ENCODE measurements at places on chromosomes 7 and 10.
A peak's percentile ranks its signal among the peaks of the same experiment; 100 is the strongest.

DNA sequence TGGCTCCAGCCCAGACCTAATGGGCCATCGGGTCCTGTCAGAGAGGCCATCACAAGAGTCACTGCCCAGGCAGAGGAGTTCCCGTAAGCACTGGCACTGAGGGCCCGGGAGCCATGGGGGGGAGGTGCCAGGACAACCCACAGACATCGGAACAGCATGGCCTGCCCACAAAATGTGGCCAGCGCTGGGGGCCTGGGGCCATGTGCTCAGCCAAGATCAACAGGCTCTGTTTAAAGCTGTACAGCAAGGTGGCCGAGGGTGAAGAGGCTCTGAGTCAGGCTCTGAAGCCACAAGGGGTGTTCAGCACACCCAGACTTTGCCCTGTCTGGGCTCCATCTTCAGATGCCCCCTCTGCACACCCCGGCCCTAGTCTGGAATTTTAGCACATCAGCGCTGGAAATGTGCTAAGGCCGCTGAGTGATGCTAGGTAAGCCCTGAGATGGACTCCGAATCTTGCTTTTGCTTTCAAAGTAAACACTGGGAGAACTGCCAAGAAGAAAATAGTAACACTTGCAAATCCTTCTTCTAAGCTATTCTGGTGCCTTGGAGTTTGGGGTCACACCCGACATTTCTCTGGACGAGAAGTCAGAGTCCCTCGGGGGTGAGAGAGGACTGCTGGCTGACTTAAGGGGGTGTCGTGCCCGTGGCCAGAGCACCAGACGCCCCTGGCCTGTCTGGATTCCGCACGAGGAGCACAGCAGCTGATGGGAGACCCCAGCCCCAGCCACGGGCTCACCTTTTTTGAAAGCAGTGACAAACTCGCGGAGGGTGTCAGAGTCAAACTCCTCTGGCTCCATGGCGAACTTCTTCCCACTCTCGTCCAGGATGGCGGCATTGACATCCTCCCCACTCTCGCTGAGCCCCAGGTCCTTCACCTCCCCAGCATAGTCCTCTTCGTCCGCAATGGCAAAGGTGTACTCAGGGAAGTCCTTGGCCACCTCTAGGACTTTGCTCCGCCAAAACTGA lies 23.6 kb downstream of the PDIA4 start:
- no peak for DNase-seq

GRCh38 chr7:67470256-67470751 lies 473.7 kb downstream of the TYW1 start:
- DNase-seq, result no peak

DNA sequence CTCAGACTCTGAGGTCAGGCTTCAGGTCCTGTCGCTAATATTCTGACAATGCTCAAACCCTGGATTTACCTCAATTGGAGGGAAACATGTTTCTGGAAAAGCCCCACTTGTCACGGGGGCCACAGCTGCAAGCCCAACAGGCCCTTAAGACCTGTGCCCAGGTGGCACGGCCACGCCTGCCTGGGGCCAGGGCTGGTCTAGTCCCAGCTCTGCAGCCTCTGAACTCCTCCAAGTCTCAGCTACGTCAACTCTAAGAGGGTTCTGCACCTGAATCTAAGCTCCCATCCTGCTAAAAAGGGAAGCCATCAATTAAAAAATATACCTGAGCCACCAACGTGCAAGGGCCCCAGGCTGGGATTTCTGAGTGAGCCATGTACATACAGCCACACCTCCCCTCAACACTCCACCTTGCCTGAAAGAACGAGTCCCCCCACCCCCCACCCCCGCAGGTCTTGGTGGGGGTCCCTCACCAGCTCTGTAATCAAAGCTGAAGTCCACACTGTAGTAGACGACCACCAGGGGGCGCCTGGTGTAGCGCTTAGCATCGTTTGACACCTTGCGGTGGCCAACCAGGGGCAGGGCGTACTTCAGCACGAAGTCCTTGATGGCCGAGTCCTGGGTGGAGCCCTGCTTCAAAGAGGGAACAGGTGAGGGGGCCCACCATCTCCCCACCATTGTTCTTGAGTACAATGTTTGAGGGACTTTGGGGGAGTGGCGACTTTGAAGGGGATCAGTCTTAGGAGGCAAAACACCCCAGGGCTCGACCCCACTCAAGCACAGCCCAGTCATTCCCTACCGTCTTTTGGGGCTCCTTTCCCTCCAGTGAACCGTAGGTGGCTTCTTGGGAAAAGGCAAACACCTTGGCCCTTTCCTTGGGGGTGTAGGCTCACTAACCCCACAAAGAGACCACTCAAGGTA lies 22.6 kb downstream of the PDIA4 start:
- DNase-seq, result peak; percentile 81

DNA sequence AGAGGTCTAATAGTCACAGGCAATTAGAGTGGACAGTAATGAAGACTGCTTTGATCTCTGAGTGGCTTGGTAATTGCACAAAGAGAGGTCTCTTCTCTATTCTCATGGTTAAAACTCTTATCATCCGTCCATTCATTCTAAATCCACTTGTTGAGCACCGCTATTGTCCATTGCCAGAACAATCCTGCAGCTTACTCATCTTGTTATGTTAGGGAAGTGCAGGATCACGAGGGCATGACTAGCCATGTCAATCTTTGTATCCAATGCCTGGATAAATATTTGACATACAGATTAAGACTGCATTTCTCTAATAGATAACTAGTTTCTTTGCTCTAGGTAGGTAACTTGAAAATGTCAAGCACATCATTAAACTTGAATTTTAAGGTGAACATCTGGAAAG lies 14.9 kb downstream of the SFTPD start:
- no peak for DNase-seq

DNA sequence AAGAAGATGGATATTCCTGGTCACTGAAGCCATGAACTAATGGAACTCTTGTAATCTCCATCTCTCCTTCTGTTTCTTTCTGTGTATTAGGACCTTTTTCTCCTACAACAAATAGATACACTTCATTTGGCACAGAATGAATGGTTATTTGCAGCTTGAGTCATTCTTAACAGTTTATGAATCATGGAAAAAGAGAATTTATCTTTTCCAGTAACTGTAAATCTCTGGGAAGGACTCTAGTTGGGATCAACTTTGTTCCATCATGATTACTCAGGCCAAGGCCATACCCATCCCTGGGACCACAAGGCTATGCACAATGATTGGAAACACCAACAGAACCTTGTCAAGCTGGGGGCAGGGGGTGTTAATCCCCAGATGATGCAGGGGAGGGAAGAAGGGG lies 36.1 kb upstream of the MDFIC start:
- no peak for DNase-seq

- DNase-seq, result peak; percentile 51
These were observed 64.4 kb downstream of the BPGM start for GRCh38 chr7:134710854-134711624.

DNA sequence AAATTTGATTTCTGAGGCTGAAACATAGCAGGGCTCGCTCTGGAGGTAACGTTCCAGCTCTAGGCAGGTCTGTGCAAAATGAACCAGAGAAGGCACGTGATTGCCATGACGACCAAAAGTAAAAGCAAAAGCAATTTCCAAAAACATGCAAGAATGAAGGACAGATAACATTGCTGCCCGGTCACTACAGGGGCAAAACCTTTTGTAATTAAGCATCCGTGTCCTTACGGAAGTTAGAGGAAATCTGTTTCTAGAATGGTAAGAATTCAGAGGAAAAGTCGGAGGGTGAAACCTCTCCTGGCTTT lies 2.9 kb downstream of the KLF6 start:
- no peak for DNase-seq

GRCh38 chr7:115840702-115841101 lies 189.9 kb downstream of the TFEC start:
- DNase-seq, result no peak

- no peak for DNase-seq
These were observed 238.9 kb downstream of the CACNA2D1 start for GRCh38 chr7:82204694-82205093.

GRCh38 chr10:2972810-2973209 lies 94.5 kb upstream of the PFKP start:
- no peak for DNase-seq

- no peak for DNase-seq
These were observed 7.7 kb downstream of the PNLIP start for GRCh38 chr10:116553378-116553980.

- no peak for DNase-seq
These were observed 404.7 kb upstream of the PODXL start for GRCh38 chr7:131961054-131961680.

DNA sequence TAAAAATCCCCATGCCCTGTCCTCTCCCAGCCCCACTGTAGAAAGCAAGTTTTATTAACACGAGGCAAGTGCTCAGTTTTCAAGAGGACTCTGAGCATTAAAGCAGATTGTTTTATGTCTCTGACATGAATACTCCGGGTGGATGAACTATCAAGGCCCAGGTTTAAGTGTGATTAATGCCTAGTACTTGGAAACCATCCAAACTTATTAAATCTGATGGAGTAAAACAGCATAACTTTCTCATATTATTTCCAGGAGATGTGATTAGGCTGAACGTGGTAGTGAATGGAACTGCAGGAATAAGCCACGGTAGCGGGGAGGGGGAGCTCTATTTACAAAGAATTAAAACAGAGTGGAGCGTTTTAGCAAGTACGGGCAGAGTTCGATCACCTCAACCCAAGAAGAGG lies 144.2 kb upstream of the RNF32 start:
- no peak for DNase-seq

DNA sequence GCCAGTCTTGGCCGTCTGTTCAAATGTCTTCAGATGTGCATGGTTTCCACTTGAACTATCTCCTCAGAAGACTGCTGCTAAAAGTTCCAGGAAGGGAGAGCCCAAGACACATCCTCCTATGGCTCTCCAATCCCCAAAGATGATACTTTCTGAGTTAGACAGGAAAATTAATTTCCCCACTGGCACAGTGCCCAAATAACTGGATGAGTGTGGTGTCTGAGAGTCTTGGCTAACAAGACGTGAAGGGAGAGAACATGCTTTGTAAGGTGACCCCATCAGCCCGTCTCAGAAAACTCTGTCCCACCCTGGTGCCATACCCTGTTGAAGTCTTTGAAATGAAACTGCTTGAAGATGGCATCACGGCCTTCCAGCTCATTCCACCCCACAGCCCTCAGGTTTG lies 2.9 kb downstream of the PCBD1 start:
- DNase-seq, result no peak

GRCh38 chr7:46449743-46450142 lies 528.7 kb upstream of the IGFBP3 start:
- DNase-seq, result no peak

- no peak for DNase-seq
These were observed 154.7 kb upstream of the ZMIZ1 start for GRCh38 chr10:78914060-78914378.

DNA sequence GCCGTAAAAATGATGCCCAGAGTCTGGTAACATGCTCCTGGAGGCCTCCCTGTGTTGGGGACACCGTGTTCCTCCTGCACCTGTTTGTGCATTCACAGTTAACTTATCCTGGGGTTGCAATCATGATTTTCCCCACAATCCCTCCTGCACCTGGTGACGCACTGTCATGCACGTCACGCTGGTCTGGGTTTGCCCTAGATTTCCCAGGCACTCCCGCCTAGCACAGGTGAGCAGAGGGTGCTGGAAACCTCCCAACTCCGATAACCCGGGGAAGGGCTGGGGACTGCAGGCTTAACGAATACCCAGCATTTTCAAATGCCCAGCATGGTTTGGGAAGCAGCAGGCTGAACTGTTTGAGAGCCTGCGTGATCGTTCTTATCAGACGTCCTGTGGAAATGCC lies 427.1 kb downstream of the TCERG1L start:
- DNase-seq, result no peak

DNA sequence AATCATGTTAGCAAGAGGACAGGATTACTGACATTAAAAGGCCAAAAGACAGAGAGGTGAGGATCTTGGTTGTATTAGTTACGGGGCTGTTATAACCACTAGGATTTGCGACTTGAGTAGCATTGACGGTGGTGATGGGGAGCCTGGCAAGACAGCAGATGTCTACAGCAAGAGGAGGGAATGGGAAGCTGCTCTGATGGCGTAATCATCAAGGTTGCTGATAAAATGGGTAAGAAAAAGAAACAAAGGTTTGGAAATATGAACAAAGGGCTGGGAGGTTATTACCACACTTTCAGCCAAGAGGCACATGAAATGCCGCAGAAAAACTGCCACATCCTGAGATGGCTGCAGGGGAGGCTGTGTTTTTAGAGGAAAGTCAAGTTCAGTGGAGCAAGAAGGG lies 33.9 kb downstream of the TMEM229A start:
- no peak for DNase-seq

DNA sequence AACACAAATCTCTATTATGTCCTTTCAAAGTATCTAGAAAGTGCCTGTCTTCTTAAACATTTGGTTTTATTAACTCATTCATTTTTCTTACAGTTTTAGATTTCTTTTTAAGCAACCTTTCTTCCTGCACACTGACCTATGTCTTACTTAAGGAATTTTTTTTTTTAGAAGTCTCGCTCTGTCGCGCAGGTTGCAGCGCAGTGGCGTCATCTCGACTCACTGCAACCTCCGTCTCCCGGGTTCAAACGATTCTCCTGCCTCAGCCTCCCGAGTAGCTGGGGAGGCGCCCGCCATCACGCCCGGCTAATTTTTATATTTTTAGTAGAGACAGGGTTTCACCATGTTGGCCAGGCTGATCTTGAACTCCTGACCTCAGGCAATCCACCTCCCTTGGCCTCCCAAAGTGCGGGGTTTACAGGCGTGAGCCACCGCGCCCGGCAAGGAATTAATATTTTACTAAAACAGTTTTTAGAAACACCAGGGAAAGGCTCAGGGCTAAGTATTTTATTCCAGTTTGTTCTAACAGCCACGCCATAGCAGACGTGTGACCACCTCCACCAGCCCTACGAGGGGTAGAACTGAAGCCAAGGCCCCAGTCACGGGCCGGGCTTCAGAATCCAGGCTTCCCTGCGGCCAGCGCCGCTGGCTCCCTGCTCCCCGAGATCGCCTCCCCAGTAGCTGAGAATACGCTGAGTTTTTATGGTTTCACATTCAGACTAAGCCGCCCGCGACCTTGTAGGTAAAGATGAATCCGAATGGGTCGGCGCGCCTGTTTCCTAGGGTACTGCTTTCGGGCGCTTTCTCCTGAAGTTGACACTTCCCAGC lies 941 bp upstream of the LUC7L2 start:
- peak; percentile 45 for DNase-seq

GRCh38 chr10:70694418-70695141 lies 22.3 kb downstream of the ADAMTS14 start:
- no peak for DNase-seq

DNA sequence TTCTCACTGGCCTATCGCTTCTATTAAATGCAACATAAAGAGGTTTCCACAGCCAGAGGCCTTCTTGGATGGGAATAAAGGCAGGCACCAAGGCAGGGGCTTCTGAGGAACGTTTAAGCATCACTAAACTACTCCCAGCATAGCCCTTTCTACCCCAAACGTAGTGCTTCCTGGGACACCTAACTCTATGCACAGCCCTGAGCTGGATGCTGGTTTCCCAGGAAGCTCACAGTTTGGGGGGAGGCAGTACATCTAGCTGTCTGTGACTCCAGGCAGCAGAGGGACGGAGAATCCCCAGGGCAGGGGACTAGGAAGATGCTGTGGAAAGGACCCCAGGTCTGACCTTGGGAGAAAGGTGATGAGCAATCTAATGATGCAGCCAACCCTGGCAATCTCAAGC lies 192.8 kb upstream of the ZMIZ1 start:
- no peak for DNase-seq

GRCh38 chr10:77308084-77308732 lies 329.4 kb downstream of the KCNMA1 start:
- DNase-seq, result no peak

GRCh38 chr10:3482200-3482993 lies 302.6 kb downstream of the KLF6 start:
- no peak for DNase-seq

GRCh38 chr10:32982293-32982709 lies 24.3 kb upstream of the ITGB1 start:
- DNase-seq, result no peak
